NCI-H82 (cell line): ENCODE measurements at places on chromosomes 12 and 14.

GRCh38 chr14:49057838-49058510 is 528.2 kb downstream of the RPS29 start:
- no peak for DNase-seq

- DNase-seq: no peak
These were observed 102.9 kb upstream of the RFLNA start for GRCh38 chr12:124191966-124192365.

DNA sequence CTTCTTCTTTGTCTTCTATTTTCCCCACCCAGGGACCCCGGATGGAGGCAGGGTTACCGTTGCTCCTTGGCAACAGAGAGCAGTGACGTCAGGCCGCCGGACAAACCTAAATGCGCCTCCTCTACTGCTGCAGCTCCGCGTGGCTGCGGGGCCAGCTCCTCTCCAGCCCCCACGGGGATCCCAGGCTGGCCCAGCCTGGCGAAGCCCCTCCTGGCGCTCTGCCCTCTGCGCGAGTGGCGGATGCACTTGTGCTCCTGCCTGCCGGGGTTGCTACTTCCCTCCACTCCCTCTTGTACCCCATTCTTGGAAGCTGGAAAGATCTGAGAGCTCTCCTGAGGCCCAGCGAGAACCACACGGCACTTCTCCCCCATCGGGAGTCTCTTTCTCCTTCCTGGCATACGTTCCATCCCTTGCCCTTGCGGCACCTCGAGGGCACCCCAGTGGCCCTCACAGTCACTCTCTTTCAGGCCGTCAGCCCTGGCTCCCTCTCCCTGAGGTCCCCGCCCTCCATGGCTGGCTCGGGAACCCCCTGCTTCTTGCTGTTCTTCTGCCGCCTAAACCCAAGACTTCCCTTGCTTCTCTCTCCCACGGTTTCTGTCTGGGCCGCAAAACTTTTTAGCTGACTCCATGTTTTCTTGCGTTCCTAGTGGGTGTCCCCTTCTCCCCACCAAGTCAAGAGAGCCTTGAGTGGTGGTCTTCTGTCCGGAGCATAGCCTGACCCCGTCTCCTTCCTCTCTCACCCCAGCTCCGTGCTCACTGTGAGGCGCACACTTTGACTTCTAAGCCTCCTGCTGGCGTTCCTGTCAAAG is 121.7 kb downstream of the PAPOLA start:
- no peak for DNase-seq

DNA sequence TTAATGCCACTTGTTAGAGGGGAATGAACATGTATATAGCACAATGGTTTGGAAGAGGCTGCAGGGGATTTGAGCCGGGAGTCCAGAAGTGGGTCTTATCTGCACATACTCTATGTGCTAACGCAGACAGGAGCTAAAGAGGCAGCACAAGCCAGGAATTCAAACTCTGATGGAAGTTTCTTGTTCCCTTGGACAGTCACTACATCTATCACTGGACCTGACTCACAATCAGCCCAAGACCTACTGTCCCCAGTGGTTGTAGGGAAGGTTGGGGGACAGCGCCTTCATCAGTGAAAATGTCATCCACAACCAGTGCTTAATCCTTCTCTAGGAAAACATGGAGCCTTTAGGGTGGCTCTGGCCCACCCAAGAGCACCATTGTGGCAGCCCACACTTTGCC is 107.8 kb downstream of the GCH1 start:
- DNase-seq: no peak

DNA sequence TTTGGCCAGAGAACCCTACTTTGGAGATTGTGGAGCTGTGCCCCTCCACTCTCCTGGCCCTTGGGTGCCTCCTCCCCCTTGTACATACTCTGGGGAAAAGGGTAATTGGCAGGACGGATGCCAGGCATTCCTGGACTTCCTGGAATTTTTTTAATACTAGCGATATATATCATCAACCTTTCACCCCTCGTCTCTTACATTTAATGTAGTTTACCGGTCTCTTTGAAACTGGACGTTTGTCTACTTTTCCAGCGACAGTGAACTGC is 767 bp upstream of the CRY1 start:
- no peak for DNase-seq

DNA sequence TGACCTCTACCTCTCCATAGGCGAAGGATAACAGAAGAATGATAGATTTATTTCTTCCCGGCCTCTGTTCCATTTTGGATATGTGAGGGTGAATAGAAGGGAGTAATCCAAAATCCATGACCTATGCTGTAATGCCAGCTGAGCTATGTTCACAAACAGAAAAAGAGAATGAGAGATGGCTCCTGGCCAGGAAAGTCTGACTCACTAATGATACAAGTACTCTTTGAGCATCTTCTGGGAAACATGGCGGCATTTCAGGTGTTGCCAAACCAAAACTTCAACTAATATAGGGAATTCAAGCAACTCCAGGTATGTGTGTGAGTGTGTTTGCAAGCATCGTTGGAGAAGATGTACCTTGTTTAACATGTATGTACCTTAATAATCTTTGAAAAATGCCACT is 55.1 kb downstream of the MED13L start:
- peak; percentile 32 for DNase-seq

GRCh38 chr14:24965934-24966578 is 83.9 kb downstream of the STXBP6 start:
- DNase-seq: no peak

DNA sequence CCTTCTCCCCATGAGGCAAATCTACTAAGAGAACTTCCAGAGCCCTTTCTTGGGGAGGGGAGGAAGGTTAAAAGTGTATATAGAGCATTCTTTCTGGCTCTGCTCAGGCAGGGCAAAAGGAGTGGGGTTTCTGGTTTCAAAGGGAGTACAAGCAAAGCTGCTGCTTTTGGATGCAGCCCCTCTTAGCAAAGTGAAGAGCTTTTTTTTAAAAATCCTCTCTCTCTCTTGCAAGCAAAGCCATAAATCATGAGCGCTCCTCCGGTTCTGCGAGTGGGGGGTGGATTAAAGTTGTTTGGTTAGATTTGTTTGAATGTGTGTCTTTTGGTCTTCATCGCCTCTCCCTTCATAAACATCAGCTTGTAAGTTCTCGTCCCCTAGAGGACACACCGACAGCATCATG is 546.6 kb upstream of the TBX3 start:
- DNase-seq: no peak

- DNase-seq: no peak
These were observed 99.6 kb downstream of the SLC38A6 start for GRCh38 chr14:61080591-61081010.

GRCh38 chr14:37034410-37035285 is 137.8 kb downstream of the SLC25A21 start:
- DNase-seq: peak; percentile 0

- no peak for DNase-seq
These were observed 837.9 kb downstream of the DIO2 start for GRCh38 chr14:79373451-79373850.

DNA sequence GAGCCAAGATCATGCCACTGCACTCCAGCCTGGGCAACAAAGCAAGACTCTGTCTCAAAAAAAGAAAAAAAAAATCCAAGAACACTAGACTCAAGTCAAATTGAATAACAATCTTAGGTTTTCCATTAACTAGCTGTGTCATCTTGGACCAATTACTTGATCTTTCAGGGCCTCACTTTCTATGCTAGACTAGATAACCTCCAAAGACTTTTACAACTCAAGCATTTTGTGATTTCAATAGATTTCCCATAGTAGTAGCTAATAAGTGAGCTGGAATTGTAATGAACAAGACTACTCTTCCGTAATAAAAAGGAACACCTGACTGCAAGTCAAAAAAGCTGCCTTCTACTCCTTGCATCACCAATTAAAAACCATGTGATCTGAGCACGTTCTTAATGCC is 127.0 kb upstream of the SSTR1 start:
- DNase-seq: no peak

GRCh38 chr12:92543359-92543758 is 159.4 kb upstream of the PLEKHG7 start:
- no peak for DNase-seq

- DNase-seq: no peak
These were observed 260.7 kb upstream of the NOS1 start for GRCh38 chr12:117622087-117622486.

- DNase-seq: no peak
These were observed 4.9 kb upstream of the CRIP2 start for GRCh38 chr14:105469456-105470349.

DNA sequence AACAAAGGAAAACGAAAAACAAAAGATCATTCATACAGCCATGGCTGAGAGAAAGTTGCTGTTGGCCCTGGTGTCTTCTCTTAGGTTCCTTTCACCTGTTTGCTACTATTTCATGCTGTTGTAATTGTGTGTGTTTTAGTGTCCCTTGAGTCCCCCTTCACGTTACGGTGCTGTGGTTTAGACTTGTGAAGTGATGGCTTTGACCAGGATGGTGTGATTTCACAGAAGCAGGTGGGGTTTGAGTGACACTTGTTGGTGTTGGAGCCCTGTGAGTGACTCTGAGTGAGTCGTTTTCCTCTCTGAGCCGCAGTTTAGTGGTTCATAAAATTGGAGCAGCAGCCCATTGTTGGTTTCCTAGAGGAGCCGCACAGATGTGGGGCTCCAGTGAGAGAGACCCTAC is 635.4 kb downstream of the VRK1 start:
- DNase-seq: no peak

DNA sequence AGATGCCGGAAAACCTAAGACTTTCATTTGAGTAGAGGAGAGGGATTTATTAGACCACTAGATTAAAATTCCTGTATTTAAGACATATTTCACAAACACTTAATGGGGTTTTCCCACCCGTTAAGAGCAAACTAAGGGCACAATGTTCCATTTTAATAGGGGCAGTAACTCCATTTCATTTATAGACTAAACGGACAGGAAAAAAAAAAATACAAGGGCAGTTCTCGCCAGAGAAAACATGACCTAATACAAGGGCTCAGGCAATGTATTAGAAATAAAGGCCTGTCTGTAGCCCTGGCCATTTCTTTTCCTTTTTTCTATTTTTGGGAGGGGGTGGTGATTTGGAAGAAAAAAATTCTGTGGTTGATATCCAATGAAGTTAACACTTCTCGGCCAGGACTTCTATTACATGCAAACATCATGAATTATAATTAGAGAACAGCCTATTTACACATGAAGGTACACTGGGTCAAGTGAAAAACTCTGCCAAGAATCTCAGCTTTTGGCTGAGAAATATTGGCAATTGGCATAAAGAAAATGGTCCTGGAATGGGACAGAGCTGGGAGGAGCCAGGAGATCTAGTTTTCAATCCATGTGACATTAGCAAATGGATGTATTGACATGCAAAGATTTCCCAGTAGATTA is 641.1 kb upstream of the TBX3 start:
- no peak for DNase-seq

DNA sequence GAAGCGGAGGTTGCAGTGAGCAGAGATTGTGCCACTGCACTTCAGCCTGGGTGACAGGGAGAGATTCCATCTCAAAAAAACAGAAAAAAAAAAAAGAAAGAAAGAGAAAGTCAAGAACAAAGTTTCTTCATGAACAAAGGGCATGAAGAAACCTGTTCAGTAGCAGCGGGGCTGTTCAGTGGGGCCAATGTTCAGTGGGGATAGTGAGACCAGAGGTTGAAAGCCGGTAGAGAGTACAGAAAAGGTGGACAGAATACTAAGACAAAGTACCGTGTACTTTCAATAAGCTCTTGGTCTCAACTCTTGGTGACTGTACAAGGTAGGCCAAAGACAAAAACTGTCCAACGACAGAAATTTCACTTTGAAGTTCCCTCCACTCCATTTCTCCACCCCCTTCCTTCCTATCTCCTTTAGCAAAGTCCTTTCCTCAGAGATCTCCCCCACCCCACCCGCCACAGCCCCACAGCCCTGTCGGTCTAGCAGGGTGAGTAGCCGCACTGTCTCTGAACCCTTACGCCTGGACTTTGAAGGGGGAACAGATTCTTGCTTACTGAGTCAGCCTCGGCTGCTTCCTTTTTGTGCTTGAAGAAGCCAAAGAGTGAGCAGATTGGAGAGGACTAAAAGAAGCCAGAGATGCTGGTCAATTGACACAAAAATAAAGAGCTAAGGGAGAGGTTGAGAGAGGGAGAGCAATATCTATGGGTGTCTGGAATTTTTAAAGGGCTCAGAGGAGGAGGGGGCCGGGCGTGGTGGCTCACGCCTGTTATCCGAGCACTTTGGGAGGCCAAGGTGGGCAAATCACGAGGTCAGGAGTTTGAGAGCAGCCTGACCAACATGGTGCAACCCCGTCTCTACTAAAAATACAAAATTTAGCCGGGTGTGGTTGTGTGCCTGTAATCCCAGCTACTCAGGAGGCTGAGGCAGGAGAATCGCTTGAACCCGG is 44.2 kb upstream of the FOS start:
- no peak for DNase-seq

- DNase-seq: no peak
These were observed 436.5 kb downstream of the NPAS3 start for GRCh38 chr14:33375196-33375595.

- DNase-seq: no peak
These were observed 14.1 kb upstream of the CDH24 start for GRCh38 chr14:23071244-23071920.

- DNase-seq: no peak
These were observed 595.6 kb upstream of the ATP2B1 start for GRCh38 chr12:90304231-90304630.

DNA sequence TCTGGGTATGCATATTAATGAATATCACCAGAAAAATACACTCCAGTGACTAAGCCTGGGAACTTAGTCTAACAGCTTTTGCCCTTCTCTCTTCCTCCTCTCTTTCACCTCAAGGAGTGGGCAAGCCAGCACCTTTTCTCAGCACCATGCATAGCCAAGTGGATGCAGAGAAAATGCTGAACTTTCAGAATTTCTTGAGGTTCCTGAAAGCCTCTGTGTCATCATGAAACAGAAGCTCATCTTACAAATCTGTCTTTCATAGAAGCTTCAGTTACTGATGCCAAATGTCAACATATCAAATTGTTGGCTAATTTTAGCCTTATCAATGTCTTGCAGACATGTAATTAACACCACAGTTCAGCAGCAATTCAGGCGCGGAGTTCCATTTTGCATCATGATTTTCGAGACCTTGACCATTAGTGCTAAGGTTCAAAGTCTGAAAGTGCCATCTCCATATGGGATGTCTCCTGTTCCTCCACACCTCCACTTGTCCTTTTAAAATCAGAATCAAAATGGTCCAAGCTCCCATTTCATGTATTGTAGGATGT is 51.1 kb upstream of the RPH3A start:
- DNase-seq: no peak

DNA sequence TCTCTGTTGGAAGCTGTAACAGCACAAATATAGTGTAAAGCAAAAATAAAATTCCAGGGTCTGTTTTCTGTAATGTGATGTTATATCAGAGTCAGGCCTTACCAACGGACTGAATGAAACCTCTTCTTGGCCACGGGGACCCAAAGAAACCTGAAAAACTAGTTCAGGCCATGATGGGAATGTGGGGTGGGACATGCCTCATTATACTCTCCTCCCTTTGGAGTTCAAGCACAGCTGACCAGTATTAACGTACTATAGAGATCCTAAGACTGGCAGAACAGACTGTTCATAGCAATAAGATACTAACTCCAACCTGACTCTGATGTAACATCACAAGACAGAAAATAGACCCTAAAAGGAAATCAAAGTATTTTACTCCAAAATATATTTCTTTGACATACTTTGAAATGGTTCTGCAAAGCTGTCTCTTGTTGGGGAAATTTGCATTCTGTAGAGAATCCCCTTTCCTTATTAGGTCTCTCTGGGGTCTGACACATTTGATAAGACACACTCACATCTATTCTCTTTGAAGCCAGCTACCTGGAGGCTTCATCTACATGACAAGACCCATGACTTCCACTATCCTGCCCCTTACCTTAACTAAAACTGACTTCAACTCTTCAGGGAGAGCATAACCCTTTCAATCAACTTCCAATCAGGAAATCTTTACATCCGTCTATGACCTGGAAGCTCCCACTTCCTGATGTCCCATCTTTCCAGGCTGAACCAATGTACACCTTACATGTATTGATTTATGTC is 444.6 kb downstream of the SOX5 start:
- DNase-seq: no peak

- DNase-seq: no peak
These were observed 12.3 kb upstream of the DCD start for GRCh38 chr12:54660320-54660962.
